ENCODE measurements at places on chromosomes 2 and 18.

DNA sequence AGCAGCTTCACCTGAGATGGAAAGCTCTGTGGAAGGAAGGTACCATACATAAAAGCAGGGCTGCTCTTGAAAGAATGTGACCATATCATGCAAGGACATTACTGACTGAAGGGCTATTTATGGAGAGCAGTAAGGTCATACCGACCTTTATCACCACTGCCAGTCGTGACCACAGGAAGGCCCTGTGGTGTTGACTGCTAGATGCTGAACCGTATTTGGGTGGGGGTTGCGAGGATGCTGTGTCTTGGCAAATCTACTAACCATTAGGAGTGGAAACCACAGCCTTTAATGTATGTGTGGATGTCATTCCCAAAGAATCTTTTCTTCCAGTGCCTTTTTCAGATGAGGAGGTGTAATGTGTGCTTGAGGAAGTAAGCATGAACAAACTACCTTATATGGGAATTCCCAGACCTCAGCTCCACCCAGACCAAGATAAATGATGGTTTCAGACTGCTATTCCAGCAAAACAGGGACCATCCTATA is 60.8 kb downstream of the LIMS1 start:
- peak; percentile 100 for DNase-seq

- peak; percentile 48 for DNase-seq
Observed at GRCh38 chr2:168278424-168278888, 31.1 kb upstream of the STK39 start.

GRCh38 chr2:1233281-1233680 is 180.0 kb upstream of the TPO start:
- peak; percentile 41 for DNase-seq

DNA sequence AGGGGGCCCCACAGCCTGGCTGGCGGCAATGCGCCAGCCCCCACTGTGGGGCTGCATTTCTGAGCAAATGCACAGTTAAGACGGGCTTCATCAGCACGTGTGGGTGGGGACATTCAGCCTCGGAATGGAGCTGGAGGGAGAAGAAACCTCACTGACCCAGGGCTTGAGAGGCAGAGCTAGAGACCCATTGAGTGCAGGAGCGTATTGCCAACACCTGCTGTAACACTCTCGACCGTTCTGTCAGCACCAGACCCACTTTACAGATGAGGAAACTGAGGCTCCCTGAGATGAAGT is 200.9 kb upstream of the RAB6C start:
- no peak for DNase-seq

GRCh38 chr2:112811841-112812306 is 24.7 kb downstream of the IL1B start:
- peak; percentile 89 for DNase-seq

DNA sequence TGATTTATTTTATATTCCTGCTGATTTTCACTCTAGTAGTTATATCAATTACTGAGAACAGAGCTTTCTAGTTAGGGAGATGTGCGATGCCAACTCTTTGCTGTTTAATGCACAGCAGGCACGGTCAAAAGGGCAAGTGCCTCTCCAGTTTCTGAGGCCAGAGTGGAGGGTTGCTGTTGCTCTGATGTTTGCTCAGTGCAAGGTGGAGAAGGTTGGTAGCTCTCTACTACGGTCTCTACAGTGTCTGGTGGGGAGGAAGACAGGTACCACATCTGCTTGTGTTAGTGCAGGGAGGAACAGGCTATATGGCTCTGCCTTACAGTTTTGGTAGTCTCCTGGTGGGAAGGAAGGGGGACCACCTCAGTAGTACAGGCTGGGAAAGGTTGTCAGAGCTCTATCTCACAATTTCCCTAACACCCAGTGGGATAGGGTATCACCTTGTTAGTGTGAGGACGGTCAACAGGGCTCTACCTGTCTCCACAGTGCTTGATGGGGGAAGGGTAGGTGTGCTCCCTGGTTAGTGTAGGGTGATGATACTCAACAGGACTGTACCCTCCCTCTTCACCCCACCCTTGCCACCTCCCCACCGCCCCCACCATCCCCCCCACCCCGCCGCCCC is 85.9 kb downstream of the FANCL start:
- no peak for DNase-seq
